ENCODE measurements at places on chromosomes 1 and 21.
A peak's percentile ranks its signal among the peaks of the same experiment; 100 is the strongest.

DNA sequence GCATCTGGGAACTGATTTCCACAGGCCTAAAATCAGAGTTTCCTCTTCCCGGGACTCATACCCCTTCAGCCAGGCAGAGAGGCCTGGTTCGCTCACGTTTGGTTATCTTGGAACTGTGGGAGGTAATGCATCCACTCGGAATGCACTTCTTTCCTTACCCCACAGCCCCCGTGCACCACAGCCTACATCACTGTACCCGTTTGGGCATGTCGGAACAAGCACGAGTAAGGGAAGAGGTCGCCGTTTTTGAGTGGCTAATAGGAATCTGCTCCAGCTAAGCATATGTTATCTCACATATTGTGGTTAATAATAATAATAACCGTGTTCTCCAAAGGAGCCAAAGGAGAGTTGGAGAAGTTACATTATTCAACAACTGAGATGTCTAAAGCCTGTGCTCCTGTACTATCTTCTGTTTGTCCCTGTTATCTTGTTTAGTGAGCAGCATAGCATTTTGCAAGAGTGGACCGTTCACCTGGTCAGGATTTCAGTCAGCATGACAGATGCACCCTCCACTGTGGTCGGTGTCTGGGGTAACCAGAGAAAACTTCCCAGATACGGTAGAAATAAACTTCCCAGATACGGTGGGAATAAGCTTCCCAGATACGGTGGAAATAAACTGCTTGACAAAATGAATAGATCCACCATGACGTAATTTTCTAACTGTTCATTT lies 198.6 kb downstream of the SDCCAG8 start:
- no peak for DNase-seq

- peak; percentile 77 for DNase-seq
Observed at GRCh38 chr1:156385534-156386031, 16.6 kb downstream of the RHBG start.

- DNase-seq, result no peak
Observed at GRCh38 chr21:40555021-40555528, 291.9 kb downstream of the DSCAM start.

- no peak for DNase-seq
Observed at GRCh38 chr1:19395678-19396192, 83.6 kb downstream of the SLC66A1 start.

GRCh38 chr1:224698015-224698451 lies 81.9 kb downstream of the CNIH3 start:
- no peak for DNase-seq

DNA sequence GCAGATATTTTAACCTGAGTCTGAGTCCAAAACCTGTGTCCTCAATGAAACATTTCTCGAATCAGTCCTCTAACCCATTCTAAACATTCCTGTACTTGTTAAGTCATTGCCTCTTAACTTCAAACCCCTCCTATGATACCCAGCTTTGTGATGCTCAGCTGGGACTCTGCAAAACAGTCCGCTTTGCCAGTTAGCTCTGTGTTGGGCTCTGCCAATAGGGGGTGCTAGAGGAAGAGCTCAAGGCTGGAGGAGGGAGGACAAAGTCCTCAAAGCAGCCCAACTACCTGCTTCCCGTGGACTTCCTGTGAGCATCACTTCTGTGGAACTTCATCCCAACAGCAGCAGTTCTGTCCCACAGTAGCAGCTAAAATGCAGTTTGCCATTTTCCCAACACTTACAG lies 38.1 kb upstream of the SYT14 start:
- DNase-seq, result peak; percentile 6
